Stimulated activated CD8-positive, alpha-beta memory T cell treated with anti-CD3 and anti-CD28 coated beads, Interleukin-7, amount 100 ng/mL, for 48 hours (primary cell): ENCODE measurements at places on chromosomes 11 and 22.
A peak's percentile ranks its signal among the peaks of the same experiment; 100 is the strongest.

GRCh38 chr22:43854786-43855271 lies 7.5 kb downstream of the SULT4A1 start:
- DNase-seq: no peak

GRCh38 chr11:36485298-36486002 lies 24.6 kb downstream of the TRAF6 start:
- no peak for DNase-seq

DNA sequence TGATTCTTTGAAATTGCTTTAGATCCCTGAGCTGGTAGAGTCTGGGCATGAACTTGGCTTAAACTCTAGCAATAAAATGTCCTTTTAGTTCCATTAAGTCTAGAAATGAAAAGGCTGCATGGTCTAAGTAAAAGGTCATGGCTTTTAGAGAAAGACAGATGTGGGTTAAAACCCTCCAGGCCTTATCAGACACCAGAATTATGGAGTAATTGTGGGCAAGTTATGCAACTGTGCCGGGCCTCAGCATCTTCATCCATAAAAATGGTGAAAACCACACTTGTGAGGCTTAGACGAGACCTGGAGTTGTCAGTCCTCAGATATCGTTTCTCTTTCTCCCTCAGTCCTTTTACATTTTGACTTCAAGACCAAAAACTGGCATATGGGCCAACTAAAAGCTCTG lies 597.9 kb upstream of the KIRREL3 start:
- DNase-seq: no peak

DNA sequence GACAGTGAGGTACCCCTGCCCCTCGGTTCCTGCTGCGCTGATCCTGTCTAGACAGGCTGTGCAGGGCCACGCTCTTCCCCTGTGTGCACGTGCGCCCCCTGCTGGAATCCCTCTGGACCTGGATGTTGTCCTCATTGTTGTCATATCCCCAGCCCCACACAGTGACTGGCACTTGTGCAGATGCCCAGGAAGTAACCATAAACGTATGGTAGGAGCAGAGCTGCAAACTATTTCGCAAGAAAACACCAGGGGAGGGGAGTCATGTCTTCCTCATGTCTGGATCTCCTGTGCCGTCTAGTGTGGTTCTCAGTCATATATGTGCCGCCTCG lies 114.7 kb downstream of the CRYBB2 start:
- peak; percentile 35 for DNase-seq

- no peak for DNase-seq
Measured at GRCh38 chr11:69157156-69157821, 1.6 kb downstream of the SMIM38 start.

DNA sequence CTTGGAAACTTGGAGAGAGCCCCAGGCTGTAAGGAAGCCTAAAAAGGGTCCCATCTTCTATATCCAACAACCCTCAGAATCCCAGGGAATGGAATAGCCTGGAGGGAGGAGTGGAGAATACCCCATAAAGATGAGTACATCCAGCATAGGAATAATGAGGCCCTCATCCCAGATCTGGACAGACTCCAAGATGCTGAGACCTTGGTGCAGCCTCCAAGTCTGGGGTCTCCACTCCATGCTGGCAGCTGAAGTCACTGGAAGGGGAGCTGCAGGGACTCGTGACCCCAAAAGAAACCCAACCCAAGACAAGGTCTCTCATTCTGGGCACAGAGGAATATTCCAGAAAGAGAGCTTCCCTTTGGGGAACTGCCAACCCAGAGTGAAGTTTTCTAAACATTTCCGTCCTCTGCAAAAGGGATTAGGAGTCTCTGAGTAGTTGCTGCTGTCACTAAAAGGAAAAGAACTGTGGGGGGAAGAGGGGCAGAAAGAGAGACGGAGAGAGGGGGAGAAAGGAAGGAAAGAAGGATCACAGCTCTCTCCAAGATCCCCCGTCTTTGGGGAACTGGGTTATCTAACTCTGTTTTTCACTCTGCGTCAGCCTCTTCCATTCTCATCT lies 589 bp downstream of the SCGB1A1 start:
- no peak for DNase-seq

GRCh38 chr11:60634126-60634525 lies 65.3 kb upstream of the MS4A8 start:
- DNase-seq: no peak

DNA sequence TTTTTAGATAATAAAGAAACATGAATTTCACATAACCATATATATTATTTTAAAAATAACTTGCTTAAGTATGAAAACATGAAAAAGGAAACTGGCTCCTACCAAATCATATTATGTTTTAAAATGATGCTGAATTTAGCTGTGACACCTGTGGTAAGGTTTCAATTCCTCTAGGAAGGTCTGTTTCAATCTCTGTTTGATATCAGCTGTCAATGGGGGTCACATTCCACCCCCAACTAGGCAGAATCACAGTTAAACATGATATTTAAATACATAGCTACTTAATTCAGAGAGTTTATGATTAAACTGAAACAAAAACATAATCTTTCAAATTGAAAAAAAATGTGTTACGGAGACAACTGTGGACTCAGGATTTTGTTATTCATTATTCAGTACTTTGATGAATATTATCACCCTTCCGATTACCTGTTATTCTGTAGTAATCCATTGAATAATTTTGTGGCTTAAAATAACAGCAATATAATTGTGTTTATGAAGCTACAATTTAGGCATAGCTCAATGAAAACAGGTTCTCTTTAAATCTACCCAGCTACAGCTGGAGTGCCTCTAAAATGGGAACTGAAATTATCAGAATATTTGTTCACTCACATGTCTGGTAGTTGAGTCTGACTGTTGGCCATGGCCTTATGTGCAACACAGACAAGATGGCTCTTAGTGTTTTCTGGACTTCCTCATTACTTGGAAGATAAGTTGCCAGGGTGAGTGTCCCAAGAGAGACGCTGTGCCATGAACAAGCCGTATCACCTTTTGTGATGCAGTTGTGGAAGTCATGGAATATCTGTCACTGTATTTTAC lies 244.6 kb upstream of the ANO3 start:
- no peak for DNase-seq

GRCh38 chr11:63619967-63620366 lies 5.7 kb upstream of the PLAAT3 start:
- no peak for DNase-seq

- no peak for DNase-seq
Measured at GRCh38 chr11:15690320-15690719, 575.6 kb downstream of the INSC start.

DNA sequence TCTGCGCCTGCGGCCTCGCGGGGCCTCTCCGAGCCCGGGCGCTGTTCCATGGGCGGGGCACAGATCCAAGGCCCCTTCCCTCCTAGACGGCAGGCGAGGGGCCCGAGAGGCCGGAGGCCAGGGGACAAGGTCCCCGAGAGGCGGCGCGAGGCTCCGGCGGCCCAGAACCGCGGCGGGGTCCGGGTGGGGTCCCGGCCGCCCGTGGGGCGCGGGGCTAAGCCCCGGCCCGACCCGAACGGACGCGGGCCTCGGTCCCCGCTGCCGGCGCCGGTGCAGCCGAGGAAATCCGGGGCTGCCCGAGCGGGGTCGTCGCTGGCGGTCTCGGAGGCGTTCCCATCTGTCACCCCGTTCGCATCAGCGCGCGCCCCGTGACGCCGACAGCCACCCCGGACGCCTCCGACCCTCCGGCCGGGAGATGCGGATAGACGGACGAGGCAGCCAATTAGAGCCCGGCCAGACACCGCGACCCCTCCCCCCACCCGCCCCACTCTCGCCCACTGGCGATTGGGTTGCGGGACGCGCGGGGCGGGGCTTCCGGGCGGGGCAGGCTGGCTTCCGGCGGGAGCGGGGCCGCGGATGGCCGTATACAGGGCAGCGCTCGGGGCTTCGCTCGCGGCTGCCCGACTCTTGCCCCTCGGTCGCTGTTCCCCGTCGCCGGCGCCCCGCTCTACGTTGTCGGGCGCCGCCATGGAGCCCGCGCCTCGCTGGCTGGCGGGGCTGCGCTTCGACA lies at the start of gene SELENOO:
SELENOO (plus strand) TSS at position 551 of the 730 bp plus-strand sequence; CDS start at position 577, 26 bp downstream.
- peak; percentile 85 for DNase-seq

DNA sequence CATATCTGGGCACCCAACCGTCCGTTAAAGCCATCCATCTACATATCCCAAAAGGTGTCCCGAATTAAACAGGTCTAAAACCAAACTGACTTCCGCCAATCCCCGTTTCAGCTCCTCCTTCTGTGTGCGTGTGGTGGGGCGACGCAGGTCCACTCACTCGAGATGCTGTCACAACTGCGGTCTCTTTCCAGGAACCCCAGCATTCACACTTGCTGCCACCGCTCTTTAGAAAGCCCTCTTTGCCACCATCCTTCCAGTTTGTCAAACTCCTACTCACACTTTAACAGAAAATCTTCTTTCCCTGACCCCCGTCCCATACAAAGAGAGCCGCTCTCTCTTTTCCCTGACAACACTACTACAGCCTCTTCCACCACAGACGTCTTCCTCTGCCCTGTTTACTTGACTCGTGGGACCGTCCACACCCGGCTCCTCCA lies 467 bp downstream of the ESS2 start:
- peak; percentile 24 for DNase-seq

DNA sequence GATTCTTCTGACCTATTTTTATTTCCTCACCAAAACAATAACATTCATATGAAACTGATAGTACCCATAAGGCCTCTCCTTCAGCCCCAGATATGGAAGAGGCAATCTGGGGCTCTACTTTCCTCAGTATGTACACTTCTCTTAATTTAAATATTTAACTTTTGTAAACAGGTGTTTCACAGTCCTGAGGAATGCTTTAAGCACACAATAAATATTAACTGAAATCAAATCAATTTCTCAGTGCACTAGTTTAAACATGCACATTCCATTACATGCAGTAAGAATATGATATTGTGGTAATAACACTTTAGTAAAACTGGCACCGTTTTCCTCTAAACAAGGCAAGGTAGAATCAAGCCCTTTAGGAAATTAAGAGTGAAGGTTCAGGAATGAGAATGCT lies 28.9 kb downstream of the APIP start:
- no peak for DNase-seq

DNA sequence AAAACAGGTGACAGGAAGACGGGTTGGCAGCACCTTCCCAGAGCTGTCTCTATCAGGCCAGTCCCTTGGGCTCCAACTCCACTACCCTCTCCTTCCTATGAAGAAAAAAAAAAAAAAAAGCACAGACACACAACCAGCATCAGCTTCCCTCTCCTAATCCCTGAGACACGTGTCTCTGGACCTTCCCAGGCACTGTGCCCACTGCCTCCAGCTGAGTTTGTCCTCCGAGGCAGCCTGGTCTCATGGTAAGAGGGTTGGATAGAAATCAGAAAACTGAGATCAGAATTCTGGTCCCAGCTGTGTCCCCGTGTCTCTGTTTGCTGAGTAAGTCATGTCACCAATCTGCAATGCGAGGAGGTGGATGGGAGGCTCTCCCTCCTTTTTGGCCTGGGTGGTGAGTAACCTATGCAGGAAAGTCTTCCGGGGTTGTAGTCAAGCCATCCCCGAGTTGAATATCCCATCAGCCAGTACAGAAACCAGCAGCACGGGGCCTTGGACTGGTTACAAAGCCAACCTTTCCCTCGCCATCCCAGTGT lies 193.7 kb upstream of the TBCEL start:
- no peak for DNase-seq

- no peak for DNase-seq
Measured at GRCh38 chr11:19921976-19922688, 209.5 kb downstream of the NAV2 start.
